Right ventricle myocardium inferior (tissue), 1 donor: ENCODE measurements at places on chromosomes 11 and 22. TPM values are rescaled to one million over a fixed set of nuclear protein-coding genes. Genes with fewer than 3 reads are reported as not detected.

GRCh38 chr11:33207408-33207985, 46.2 kb upstream of the CSTF3 start:
- peak; percentile 74 for DNase-seq

DNA sequence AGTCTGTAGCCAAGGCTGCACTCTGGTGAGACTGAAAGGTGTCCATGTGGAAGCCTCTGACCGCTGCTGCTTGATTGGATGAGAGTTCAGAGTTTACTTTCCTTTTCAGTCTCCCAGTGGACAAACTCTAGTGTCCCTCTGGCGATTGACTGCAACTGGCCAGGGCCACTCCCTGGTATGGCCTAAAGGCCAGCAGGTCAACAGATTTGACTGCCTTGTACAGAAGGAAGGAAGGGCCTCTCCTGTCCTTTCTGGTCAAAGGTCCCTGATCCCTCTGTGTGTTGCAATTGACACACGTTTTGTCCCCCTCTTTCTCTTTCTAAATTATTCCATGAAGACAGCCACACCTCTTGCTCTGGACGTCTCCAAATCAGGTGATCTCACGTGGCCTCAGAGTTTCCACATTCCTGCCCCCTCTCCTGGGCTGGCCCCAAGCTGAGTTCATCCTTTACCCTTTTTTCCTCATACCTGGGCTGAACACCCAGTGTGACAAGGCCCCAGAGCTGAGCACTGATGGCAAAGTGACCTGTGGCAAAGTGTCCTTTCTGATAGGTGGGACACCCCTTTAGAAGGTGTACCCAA, 18.7 kb upstream of the FBLN1 start:
- DNase-seq, result no peak

Gene MB
- 17,829 TPM for total RNA-seq

GRCh38 chr22:50061141-50061823, 3.2 kb upstream of the TTLL8 start:
- no peak for DNase-seq

DNA sequence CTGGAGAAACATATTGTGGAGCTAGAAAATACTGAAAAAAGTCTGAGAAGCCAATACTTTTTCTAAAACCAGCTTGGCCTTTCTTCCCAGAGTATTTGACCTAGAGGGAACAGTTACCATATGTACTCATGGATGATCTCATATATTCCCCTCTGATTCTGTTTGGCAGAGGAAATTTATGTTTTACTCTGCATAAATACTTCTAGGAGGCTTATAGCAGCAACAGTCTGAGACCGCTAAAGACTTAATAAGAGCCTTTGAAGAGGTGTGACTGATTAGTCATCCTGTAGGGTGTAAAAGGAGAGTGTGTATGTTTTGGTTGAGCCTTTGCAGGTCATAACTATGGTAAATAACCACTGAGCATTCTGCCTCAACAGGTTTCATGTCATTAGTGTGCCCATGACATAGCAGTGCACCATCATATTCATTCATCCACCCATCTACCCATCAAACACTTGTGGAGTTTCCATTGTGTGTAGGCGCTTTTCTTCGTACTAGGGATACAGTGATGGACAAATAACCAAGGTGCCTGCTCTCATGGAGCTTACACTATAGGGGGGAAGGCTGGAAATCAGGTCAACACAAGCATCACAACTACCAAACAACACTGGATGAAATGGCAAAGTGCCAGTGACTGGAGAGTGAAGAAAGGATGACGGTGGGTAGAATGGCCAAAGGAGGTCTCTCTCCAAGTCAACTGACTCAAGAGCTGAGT, 44.5 kb downstream of the TRAF6 start:
- DNase-seq, result no peak

- DNase-seq, result no peak
Measured at GRCh38 chr22:23357053-23357452, 176.7 kb downstream of the BCR start.

DNA sequence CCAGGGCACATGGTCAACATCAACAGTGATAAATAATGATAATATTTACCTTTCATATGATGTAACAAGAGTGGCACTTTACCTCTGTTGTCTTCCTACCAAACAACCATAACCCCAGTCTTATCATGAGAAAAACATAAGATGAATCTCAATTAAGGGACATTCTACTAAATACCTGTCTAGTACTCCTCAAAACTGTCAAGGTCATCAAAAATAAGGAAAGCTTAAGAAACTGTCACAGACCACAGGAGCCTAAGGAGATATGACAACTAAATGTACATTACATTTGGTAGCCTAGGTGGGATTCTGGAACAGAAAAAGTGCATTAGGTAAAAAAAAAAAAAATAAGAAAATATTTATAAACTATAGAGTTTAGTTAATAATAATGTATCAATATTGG, 118.1 kb downstream of the CCDC34 start:
- no peak for DNase-seq

- no peak for DNase-seq
Measured at GRCh38 chr11:20627026-20627425, 27.6 kb downstream of the SLC6A5 start.

Gene ASPHD2
- 0.19 TPM for total RNA-seq

- peak; percentile 89 for DNase-seq
Measured at GRCh38 chr11:75311858-75312288, 39.6 kb downstream of the ARRB1 start.

Gene POU2AF1
- 0.24 TPM for total RNA-seq

- peak; percentile 73 for DNase-seq
Measured at GRCh38 chr11:14357881-14358728, 878 bp downstream of the RRAS2 start.

Gene OR52H1
- total RNA-seq, result not detected

DNA sequence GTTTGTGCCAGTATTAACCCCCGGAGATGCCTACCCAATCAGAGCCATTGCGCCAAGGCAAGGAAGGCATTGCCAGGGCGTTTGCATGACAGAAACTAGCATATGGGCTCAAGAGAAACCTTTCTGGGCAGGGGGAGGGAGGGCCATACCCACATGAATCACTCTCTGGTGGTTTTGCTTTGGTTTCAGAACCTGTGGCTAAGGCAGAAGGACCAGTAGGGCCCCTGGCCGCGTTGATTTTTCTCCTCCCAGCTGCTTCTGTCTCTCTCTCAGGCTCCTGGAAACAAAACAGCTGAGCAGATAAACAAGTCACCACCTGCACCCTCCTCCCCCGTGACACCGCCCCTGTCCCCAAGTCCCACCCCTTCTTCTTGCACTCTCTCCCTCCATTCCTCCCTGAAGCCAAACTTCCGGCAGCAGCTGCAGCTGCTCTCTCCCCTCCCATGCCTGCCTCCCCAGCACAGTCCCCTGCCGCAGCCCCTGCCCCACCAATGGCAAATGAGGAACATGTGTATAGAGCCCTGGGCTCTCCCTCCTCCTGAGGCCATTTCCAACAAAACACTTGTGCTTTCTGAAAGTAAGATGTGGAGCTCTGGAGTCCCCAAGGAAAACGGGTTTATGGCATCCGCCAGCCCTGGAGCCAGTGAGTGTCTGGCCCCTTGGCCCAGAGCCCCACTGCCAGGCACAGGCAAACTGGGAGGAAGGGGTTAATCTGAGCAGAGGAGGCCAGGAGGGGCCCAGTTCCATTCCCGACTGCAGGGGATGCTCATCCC, 39.0 kb upstream of the ADA2 start:
- DNase-seq, result peak; percentile 78

Gene RAC2
- 6.9 TPM for total RNA-seq

Gene C22orf23
- total RNA-seq, result 0.68 TPM

Gene CABP2
- not detected for total RNA-seq

Gene SIK2
- total RNA-seq, result 15.9 TPM
